ENCODE measurements at places on chromosomes 2 and 18. TPM values are rescaled to one million over a fixed set of nuclear protein-coding genes. Genes with fewer than 3 reads are reported as not detected.

GPR75 gene
- not detected for total RNA-seq

- no peak for DNase-seq
Observed at GRCh38 chr2:170394641-170395387, 216.9 kb downstream of the MYO3B start.

GRCh38 chr2:88601286-88601685 lies 26.0 kb downstream of the EIF2AK3 start:
- DNase-seq: no peak

DNA sequence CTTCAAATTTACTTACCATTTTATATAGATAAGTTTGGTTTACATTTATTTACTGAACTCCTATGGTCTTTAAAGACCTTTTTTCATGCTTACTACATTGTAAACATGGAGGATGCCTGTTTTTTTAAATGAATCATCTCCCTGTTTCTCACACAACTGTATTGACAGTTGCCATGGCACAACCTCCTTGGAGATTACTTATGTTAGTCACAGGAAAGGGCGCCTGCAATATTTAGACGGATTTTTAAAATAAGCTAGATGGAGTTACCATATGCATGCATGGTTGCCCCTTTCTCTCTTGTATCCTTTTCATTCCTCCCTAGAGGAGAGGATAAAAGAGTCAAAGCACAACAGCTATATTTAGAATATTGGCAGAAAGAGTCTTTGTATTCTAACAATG lies 34.8 kb upstream of the CCDC102B start:
- no peak for DNase-seq

DNA sequence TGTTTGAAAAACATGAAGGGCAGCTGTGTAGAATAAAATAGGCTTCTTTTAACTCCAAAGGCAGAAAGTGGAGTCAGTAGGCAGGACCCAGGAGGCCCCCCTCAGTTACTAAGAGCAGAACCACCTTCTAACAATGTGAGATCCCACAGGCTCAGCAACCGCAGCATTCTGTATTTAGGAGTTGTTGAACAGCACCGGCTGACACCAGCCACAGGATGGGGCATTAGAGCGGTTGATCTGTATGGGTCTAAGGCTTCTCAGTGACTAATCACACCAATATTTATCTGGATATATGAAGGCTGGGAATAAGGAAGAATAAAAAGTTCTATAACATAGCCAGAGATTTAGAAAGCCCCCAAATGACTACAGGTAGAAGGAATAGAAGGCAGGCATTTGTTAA lies 51.7 kb downstream of the MYO5B start:
- no peak for DNase-seq

DNA sequence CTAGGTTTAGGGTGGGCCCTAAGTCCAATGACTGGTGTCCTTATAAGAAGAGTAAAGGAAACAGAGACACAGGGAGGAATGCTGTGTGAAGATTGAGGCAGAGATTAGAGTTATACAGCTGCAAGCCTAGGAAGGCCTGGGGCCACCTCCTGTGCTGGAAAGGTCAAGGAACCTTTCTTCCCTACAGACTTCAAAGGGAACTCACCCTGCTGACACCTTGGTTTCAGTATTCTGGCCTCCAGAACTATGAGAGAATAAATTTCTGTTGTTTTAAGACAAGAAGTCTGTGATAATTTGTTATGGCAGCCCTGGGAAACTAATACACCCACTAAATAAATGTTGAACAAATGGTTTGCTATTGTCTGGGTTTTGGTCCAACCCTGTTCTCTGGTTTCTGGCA lies 102.3 kb upstream of the NEUROD1 start:
- DNase-seq: no peak

DNA sequence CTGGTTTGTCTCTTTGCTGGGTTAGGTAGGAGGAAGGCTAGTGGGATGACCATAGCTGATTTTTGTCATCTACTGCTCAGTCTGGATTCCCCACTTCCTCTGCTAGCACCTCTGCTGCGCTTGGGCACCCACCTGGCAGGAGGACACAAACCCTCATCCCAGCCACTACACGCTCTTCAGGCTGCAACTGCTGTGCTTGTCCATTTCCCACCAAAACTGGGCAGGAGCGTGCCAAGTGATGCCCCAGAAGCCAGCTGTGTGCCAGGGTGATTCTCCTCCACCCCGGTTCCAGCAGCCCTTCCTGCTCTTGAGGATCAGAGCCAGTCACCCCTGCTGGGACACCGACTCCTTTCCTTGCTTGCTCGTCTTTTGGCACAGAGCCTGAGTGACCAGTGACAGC lies 15.7 kb upstream of the PER2 start:
- DNase-seq: no peak

DNA sequence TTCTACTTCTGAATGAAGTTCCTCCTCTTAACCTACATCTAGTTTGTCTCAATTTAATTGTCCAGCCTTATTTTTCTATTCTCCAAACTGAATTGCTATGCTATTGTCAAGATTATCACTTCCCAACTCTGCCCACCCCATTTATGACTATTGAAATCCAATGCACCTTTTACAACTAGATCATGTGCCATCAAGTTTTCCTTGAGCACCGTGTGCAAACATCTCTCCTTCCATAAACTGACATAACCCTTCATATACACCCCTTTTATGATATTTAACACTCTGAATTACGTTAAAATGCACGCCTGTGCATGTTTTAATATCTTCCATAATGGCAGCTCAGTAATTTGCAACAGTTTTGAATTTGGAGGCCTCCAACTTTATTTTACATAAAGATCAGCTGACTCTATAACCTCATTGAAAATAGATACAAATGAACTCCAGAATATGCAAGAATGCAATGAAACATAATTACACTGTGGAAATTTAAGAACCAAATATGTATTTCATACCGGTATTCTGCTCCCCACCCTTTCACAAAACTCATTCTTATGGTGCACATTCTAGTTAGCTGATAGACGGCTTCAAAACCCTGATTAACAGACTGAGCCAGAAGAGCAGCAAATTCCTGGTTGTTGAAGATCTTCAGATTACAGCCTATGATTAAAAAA lies 85.5 kb downstream of the SMAD2 start:
- no peak for DNase-seq

Data from Caki2 (cell line).